ENCODE measurements at places on chromosomes 13 and 19.

DNA sequence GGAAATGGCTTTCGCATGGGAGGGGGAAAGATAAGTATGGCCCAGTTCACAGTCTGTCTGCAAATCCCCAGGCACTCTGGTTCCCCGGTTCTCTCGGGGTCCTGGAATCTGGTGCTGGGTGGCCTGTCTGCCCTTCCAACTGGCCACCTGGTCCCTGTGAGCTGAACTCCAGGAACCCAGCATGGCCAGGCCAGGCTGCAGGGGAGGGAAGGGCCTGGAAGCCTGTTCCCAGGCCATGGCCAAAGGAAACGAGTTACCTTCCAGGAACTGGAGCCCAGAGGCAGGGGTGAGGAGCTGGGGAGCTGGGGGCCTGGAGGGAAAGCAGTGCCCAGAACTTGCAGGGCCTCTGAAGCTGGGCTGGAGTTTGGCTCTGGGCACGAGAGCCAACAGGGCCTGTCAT is 19.1 kb upstream of the PNMA8C start:
- DNase-seq: no peak

- peak; percentile 82 for DNase-seq
Observed at GRCh38 chr19:35903550-35904179, 1.3 kb downstream of the HCST start.

GRCh38 chr19:6272411-6272791 is 7.4 kb downstream of the MLLT1 start:
- DNase-seq: no peak

GRCh38 chr19:46634045-46634655 is 1.9 kb downstream of the GNG8 start:
- peak; percentile 98 for DNase-seq

- DNase-seq: no peak
Observed at GRCh38 chr13:98207416-98207815, 30.3 kb upstream of the RNF113B start.

DNA sequence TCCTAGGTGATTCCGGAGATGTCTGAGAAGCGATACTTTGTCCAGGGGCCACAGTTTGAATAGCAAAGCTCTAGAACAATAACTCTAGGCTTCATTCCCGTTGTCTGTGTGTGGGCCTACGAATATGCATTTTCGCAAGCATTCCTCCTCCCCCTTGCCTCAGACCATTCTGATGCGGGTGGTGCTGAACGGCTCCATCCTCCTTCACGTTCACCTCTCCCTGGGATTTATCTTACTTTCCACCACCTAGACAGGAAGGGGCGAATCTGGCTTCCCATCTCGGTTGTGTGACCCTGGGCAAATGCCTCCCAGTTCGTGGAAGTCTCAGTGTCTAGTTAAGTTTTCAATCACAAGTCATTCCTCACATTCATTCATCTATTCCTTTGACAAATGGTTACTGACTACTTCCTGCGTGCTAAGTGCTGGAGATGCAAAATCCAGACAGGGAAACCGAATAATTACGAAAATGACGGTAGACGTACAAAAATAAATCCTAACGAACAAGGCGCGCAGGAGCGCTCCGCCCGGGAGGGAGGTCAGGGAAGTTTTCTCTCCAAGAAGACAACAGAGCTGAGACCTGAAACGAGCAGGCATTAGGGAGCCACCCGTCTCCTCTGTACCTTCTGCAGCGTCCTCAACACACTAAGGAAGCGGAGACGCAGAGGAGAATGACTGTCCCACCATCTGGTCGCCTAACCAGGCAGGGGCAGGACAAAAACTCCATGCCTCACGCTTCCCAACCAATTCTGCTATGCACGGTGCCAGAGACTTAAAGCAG is 1.3 kb upstream of the CNOT3 start:
- DNase-seq: no peak

GRCh38 chr13:102277286-102277685 is 124.6 kb downstream of the FGF14 start:
- no peak for DNase-seq
